ENCODE measurements at places on chromosomes 12 and 14. TPM values are rescaled to one million over a fixed set of nuclear protein-coding genes. Genes with fewer than 3 reads are reported as not detected.

GRCh38 chr12:120702637-120703036 lies 7.6 kb upstream of the UNC119B start:
- no peak for DNase-seq

KRT6A gene
- not detected for total RNA-seq

KRT74 gene
- total RNA-seq, result not detected

- DNase-seq, result no peak
Observed at GRCh38 chr14:102116361-102117180, 23.1 kb upstream of the WDR20 start.

HOXC9 gene
- 10.2 TPM for total RNA-seq

DNA sequence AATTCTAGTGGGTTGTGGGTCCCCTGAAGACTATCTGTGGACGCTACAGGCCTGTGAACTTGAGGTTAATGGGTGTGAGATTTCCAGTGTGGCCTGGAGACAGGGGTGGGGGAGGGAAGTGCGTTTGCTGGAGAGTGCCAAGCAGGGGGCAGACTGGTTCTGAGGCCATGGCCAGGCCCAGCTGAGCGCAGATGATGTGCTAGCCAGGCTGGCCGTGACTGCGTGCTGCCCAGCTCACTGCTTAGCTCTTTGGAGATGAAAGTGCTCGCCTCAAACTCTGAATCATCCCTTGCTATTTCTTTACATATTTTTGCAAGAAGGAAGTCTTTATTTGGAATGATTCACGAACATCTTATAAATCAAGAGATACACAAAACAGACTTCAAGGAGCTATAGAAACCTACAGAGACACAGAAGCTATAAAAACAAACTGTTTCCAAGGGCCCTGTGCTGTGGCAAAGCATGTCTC lies 75.2 kb upstream of the PLEKHG3 start:
- DNase-seq, result no peak

- DNase-seq, result no peak
Observed at GRCh38 chr12:108699955-108700563, 31.3 kb downstream of the CORO1C start.

GRCh38 chr12:89418228-89418910 lies 66.1 kb upstream of the DUSP6 start:
- no peak for DNase-seq

EMP1 gene
- total RNA-seq, result 413 TPM

CLEC14A gene
- 47.3 TPM for total RNA-seq

LRP1 gene
- 760 TPM for total RNA-seq

DNA sequence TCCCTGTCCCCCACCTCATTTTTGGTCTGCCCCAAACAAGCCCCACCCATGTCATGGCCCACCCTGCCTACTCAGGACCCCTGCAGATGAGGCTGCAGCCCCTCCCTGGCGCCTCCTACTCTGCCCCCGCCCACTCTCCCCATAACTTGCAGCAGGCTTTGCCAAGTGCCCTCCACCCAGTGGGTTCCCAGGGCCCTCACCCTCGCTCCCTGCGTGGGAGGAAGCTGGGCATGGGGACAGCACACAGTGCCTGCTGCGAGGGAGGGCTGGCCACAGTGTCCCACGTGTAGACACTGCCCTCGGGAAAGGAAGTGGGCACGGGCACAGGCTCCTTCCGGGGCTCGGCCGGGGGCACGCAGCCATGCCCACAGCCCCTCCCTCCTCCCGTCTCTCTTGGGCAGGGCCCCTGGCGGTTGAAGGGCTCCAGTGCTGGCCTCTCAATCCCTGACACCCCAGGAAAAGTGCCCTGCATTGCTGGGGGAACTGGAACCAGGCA lies 9.4 kb downstream of the AKT1 start:
- no peak for DNase-seq

DNA sequence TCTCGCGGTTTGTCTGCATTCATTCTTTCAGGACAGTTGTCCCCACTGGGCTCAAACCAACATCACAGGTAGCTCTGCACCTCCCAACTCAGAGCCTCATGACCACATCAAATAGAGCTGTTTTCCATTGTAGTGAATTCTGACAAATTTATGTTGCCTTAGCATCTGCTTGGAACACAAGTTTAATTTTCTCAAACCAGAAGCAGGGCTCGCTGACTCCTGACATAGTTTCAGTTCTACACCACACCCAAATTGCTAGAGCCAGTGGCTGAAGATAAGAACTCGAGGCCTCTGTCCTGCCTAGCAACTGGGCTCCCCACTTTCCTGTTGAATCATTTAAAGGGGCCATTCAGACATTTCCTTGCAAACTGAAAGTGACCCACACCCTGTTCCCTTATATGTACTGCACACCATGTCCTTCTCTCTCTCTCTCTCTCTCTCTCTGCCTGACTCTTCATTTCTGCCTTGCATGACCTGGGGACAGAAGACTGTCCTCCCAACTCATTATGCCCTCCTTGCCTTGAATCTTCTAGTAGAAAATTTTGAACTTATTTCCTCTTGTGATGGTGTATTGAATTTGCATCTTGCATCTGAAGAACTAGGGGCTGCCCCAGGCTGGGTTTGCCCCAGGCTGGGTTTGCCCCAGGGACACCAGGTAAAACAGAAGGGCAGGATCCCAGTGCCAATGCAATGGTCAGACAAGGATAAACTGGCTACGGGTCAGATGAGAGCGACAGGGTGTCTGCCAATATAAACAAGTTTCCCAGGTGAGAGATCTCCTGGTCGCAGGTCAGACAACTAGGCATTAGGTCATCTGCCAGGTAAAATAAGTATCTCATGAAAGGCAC lies 9.7 kb upstream of the WSCD2 start:
- DNase-seq, result no peak

- DNase-seq, result no peak
Observed at GRCh38 chr12:16218934-16219751, 58.3 kb downstream of the SLC15A5 start.

FOXG1 gene
- total RNA-seq, result 0.09 TPM

DNA sequence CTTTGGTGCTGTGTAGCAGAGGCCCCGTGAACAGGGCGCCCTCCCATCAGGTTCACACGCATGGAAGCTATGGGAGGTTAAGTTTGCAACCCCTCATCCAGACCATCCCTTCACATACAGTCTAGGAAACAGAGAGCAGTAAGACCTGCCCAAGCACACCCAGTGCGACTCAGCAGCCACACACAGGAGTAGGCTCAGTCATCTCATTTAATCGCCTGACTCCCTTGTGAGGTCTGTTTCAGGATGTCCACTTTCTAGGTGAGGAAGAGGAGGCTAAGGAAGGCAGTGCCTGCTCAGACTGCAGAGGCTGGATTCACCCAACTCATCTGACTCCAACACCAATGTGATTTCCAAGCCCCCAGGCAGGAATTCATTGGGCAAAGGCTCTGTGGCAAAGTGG lies 11.9 kb downstream of the BDKRB1 start:
- DNase-seq, result no peak

LIN52 gene
- total RNA-seq, result 8.5 TPM

- DNase-seq, result no peak
Observed at GRCh38 chr12:25119020-25119419, 75.9 kb downstream of the DNAI7 start.

KERA gene
- 0.18 TPM for total RNA-seq

DNA sequence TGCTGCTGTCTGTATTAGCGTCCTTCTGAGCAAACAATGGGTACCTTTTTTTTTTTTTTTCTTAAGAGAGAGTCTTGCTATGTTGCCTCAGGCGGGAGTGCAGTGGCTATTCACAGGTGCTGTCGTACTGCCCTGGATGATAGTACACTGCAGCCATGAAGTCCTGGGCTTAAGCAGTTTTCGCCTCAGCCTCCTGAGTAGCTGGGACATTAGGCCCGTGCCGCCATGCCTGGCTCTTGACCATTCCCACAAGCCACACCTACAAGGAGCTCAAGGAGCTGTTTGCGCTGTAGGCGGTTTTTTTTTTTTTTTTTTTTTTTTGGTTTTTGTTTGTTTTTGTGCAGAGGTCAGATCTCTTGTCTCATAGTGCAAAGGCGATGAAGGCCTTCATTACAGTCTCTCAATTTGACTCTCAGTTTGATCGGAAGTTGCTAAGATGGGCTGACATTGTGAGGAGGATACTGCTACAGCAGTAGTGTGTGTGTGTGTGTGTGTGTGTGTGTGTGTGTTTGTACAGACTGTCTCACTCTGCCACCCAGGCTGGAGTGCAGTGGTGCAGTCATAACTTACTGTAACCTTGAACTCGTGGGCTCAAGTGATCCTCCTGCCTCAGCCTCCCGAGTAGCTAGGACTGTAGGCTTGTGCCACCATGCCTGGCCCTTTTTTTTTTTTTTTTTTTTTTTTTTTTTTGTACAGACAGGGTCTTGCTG lies 34.2 kb downstream of the TRAF3 start:
- DNase-seq, result no peak

RPL10L gene
- not detected for total RNA-seq

DNA sequence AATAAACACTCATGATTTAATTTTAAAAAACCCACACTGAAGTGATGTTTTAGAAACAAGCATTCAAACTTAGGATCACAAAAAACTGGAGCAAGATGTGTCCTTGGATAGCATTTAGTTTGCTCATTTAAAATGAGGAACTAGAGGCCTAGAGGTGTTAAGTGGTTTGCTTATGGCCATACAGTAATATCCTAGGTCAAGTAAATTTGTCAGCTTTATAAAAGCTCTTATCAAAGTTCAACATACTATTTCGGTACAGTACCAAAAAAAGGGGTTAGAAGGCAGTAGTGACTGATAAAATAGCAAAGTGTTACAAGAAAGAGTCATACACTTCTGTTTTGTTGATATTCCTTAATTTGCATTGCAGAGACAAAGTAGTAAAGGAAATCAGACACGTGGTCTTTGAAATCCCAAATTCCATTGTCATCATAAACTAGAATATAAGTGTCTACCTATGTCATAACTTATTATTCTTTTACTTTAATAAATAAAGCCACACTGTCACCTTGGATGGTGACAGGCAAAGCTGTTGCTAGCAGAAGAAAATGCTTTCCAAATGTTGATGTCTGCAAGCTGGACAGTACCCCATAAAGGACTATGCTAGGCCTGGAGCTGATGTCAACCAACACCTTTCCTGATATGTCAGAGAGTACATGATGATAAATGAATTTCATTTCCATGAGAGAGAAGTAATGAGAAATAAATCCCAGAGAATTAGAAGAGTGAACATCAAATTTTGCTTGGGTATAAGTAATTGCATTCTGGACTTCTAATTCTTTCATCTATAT lies 17.6 kb upstream of the SRP54 start:
- DNase-seq, result no peak

FAR2 gene
- total RNA-seq, result 8.6 TPM

DNA sequence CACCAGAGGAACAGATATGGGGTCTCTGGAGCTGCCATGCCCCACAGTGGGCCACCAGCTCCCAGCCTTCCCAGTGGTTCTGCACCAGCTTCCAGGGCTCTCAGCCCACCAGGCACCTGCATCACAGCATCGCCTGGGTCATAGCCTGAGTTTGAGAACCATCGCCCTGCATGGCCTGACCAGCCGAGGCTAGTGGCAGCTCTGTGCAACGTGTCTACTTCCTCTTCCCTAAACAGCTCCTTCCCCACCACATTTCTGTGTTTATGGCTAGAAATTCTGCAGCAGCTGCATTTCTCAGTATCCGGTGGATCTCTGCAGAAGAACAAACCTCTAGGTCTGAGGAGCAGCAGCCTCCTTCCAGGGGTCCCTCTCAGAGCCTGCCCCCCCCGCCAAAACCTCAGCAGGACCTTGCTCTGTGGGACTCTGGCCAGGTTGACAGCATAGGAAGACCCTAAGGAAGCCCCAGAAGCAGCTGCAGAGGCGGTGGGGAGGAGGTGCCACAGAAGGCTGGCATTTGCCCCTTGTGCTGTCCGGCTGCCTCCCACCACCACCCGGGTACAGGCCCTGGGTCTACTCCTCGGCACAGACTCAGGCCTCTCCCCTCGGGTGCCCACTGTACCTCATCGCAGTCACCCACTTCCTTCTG lies 47.7 kb downstream of the PSMA6 start:
- DNase-seq, result no peak

DNA sequence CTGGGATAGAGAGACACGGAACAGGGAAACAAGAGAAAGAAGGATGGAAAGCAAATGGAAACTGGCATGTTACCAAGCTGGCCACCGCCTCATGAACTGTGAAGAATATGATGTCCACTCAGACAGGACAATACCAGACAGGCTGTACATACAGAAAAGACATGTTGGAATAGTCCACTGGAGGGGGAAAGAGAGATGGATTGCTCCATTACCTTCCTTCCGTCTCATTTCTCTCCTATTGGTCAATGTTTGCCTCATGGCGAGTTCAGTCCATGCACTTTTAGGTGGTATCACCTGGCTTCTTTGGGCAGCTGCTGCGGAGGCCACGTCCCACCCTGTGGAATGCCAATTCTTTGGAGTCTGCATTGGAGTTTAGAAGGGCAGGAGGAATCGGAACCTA lies 166.4 kb downstream of the AEBP2 start:
- DNase-seq, result no peak

BMP4 gene
- 12.0 TPM for total RNA-seq

DNA sequence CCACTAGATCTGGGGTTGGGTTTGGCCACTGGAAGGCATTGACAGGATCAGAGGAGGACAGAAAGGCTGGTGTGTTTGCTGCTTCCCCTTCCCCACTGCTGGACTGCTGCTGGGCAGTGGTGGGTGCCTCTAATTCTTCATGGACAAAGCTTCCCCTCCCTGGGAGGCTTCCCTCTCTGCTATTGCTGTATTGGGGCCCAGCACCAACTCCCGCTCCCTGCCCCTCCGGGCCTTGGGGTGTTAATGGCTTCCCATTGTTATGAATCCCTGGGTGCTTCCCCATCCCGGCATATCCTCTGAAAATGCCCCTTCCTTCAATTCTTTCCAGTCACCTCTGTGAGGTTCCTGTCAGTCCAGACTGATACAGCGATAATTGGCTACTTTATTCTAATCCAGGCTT lies 310.2 kb downstream of the GLT1D1 start:
- DNase-seq, result no peak

SMOC1 gene
- 12.9 TPM for total RNA-seq

GRCh38 chr12:112876506-112876905 lies 30.3 kb upstream of the OAS1 start:
- DNase-seq, result no peak

- DNase-seq, result no peak
Observed at GRCh38 chr12:26158078-26158764, 33.4 kb upstream of the BHLHE41 start.

- no peak for DNase-seq
Observed at GRCh38 chr12:112710414-112710813, 81.1 kb upstream of the RPH3A start.
